Activated naive CD4-positive, alpha-beta T cell (primary cell): ENCODE measurements at places on chromosomes 4 and X.

GRCh38 chrX:18885328-18886004 lies 98.4 kb downstream of the PHKA2 start:
- no peak for DNase-seq

- DNase-seq: no peak
These were observed 20.4 kb upstream of the RAB40A start for GRCh38 chrX:103539695-103540094.

DNA sequence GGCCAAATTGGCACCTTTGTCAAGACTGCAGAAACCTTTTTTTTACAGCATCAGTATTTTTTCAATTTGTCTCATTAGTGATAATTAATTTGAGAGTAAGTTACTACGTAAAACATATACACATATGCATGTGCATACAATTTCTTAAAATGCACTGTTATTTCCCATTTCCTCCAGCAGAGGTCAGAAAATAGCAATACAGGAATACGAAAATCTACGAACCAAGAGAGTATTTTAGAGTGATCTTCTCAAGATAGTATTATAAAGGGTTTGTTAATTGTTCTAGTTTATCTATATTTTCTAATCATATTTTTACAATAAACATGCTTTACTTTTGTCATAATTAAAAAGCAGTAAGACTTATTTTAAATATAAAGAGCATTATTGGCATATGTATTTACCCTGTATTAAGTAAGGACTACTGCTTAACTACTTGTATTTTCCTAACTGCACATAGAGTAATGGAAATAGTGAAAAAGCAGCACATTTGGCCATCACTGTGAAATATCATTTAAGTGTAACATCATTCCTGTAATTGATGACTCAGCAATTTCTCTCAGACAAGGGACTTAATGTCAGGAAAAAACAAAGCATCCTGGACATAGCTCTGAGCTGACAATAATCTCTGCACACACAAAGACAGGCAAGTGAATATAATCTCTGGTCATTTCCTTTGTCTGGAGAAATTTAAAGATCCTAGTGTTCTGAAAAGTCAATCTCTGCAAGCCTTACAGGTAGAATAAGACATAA lies 45.6 kb downstream of the MAOB start:
- no peak for DNase-seq

- DNase-seq: no peak
These were observed 27.5 kb downstream of the OTUD6A start for GRCh38 chrX:70089604-70090297.

DNA sequence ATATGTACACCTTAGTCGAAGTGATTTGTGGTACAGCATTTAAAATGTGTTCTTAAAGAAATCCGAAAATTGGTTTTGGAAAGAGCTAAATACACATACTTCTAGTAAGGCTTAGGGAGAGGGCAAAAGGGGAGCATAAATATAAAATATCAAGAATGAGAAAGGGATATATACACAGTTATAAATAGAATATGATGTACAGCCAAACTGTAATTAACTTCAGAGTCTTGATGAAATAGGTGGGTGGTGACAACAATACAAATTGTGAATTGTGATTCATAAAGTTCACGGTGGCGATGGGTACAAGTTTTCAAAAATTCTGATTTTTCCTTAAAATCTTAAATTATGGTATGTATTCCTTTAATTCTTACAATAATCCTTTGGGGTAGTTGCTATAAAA lies 62.2 kb downstream of the KDM6A start:
- DNase-seq: no peak

DNA sequence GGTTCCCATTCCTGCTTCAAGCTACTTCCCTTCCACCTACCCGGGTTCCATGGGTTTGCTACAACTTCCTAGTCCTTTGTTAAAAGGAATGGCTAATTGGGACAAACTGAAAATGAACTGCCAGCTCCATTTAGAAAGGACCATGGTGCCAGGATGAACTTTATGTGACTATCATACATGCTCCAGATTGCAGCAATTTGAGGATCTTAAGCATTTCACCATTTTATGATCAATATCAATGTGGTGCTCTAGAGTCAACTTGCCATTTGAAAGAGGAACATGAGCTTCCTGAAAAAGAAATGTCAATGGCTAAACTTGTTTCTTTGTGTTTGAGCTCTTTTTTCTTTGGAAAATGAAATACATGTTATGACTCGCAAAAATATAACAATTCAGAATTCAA lies 92.7 kb upstream of the IL15 start:
- DNase-seq: no peak

DNA sequence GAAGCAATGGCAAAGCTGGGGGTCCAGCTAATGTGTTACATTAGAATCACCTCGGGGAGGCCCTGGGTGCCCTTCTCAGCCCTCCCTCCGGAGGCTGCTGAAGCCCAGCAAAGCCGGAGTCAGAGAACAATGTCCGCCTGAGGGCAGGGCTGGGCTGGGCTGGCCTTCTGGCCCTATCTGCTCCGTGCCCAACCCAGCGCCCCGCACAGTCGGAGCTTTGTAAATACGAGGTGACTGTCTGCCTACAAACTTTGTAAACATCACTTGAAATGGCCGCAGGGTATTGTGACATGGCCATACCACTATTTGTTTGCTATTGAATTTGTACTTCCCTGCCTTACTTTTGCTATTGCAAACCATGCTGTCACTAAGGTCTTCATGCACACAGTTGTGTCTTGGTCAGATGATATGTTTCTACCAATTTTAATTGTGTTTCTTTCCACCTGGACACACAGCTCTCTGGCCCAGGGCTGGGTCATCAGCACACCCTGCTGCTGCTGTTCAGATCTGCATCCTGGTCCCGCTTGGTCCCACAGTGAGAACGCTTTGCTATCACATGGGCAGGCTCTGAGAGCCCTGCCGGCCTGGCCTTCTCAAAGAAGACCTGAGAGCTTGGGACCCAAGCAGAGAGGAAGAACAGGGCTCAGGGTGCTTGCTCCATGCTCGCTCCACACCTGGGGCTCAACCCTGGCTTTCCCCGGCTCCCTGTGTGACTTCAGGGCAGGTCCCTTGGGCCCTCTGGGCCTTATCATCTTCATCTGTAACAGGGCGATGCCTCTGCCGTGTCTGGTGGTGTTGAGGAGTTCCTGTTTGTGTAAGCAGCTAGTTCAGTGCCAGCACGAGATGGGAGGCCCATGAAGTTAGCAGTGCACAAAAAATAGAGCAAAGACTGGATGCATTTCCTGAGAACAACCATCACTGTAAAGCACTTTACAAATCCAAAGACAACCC lies 2.3 kb downstream of the S100P start:
- DNase-seq: peak; percentile 37

- no peak for DNase-seq
These were observed 110.4 kb downstream of the LRBA start for GRCh38 chr4:150904671-150905070.

- no peak for DNase-seq
These were observed 67.6 kb downstream of the ENPEP start for GRCh38 chr4:110543577-110543976.

- DNase-seq: no peak
These were observed 172.8 kb upstream of the DCAF12L2 start for GRCh38 chrX:126338916-126339315.
